H54 (cell line): ENCODE measurements at places on chromosomes 11 and 22.

GRCh38 chr11:65219930-65220213, 38.1 kb downstream of the CAPN1 start:
- no peak for DNase-seq

DNA sequence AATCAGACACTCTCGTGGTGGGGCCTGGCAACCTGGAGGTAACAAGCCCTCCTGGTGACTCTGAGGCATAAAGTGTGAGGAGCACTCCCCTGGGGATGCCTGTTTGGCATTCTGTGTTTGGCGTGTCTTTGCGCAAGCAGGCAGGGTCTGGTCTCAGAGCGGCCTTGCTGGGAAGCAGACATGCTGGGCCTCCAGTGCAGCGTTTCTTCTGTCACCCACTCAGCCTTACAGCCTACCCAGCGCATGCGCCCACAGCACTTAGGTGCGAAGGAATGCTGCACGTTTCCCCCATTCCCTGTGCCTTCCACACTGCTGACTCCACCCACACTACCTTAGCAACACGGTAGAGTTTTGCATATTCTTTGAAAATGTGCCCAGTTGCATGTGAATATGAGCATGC, 7.4 kb upstream of the CXCR5 start:
- no peak for DNase-seq

DNA sequence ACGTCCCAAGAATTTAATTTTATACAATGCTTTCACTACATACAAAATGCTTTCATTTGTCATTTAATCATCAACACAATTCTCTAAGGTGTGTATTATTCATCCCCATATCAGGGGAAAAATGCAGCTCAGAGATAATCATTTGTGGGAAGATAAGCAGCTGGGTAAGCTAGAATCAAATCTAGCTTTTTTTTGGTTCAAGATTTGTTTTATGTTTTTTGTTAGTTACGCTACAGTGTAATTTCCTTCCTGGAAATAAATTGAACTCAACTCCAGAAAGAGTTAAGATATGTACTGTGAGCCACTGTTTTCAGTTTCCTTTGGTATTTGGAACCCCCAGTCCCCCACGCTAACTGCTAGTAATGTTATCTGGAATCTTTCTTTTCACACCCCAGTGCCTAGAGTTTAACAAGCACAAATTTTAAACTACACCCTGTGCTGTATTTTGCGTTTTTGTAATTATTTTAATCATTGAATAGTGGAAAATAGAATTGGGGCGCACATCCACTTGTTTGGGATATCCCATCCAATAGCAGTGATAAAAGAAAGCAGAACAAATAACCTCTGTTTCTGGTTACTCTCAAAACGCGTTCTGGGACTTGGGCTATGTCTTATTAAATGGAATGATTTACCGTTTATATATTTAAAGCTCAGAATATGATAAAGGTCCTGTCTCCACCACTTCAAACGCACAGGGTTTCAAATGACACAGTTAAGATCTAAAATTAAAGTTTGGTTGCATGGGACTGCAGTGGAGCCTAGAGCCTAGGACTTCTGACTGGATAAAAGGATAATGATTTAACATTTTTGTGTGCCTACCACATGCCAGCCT, 2.1 kb upstream of the HSPA8 start:
- no peak for DNase-seq

DNA sequence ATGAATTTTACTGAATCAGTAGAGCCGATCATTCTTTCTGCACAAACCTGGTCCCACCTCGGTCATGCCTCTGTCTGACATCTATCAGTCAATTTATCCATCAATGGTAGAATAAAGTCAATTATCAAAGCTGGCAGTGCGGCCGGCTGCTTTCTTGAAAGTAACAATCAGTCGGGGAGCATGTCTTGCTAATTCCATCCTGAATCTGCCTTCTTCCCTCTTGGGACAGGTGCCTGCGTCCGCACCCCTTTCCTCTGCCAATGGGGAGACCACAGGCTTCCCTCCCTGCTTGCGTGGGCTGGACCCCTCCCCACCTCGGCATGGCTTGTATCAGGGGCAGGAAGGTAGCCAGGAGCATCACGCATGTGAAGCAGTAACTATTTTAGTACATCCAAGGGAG, 962.9 kb downstream of the BRD1 start:
- DNase-seq: no peak

GRCh38 chr11:133239575-133239974, 292.7 kb downstream of the OPCML start:
- DNase-seq: no peak
